Fibroblast of skin of left biceps (primary cell): ENCODE measurements at places on chromosomes 12 and 14.

DNA sequence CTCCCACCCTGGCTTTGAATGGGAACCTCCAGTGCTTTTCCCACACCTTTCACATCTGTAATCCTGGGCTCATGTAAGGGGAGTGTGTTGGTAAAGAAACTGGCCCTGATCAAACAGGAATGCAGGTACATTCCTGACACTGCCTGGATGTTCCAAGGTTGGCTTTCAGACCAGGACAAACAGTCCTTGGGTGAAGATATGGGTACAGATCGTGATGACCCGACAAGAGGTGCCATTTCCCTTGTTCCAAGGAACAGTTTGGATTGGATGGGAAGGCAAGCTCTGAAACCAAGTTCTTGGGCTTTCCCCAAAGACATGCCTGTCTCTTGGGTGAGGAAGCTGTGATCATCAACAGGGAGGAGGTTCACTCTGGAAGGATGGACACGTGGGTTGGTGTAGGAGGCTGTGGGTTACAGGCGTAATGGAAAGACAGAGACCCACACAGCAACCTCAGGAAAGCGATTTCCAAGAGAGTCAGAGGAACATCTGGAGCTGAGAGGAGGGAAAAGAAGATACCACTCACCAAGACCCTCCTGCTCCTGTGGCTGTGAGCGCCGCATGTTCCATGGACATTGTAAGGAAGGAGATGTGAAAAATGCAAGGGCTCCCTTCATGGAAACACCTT is 26.4 kb downstream of the VDR start:
- no peak for DNase-seq

DNA sequence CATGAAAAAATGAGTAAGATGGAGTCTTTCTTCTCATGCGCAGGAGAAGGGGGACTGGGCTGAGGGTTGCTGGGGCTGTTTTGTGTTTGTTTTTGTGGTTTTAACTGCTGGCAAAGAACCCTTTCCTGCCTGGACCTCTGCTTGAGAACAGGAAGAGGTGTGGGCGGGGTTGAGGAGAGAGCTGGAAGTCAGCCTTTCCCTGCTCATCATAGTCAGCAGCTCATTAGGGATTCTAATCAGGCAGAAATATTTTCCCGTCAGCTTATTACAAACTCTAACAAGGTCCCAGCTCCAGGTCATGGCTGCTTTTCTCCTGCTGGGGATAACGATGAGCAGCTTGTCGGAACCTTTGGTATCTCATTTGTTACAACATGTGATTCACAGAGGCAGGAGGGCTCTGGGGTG is 185.0 kb upstream of the NRXN3 start:
- no peak for DNase-seq

GRCh38 chr14:40796168-40796567 is 810.5 kb upstream of the LRFN5 start:
- no peak for DNase-seq

- DNase-seq: no peak
These were observed 186.0 kb upstream of the PLXNC1 start for GRCh38 chr12:93962336-93962735.

GRCh38 chr12:9237286-9237685 is 29.1 kb upstream of the PZP start:
- no peak for DNase-seq

DNA sequence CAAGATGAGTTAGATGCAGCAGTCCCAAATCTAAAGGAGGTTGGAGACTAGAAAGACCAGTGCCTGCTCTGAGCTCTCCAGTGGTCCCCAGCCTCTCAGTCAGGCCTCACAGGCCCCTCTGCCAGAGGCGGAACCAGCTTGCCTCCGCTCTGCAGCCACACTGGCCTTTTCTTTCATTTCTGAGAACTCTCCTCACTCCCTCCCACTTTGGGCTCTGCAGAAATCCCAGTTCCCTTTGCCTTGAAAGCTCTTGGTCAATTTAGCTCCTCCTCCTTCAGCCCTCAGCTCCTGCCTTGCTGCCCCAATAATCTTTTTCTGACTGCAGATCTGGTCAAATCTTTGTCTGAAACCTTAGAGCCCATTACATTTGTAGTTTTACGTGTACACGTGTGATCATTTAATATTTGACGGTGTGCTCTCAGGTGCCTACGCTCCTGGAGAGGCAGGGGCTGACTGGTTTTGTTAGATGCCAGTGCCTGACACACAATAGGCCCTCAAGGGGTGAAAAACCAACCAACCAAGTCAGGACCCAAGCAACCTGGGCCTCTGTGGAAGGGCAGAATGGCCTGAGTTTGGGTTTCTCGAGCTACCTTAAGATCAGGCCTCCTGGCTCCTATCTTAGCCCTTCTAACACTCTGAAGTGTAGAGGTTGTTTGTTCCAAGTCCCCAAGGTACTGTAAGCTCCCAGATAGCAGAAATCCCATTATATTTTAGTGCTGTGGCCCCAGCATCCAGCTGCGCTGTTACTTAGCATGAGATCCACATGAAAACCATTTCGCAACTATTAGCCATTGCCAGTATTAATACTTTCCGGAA is 1.1 kb upstream of the NUDT4 start:
- no peak for DNase-seq

- no peak for DNase-seq
These were observed 9.9 kb downstream of the SLC15A4 start for GRCh38 chr12:128813883-128814282.

GRCh38 chr12:88946372-88946997 is 366.2 kb upstream of the KITLG start:
- peak; percentile 50 for DNase-seq

GRCh38 chr14:61749867-61750266 is 12.4 kb upstream of the SNAPC1 start:
- no peak for DNase-seq

- no peak for DNase-seq
These were observed 68.6 kb downstream of the NUAK1 start for GRCh38 chr12:106070147-106070546.

GRCh38 chr14:74490486-74490885 is 2.6 kb downstream of the NPC2 start:
- no peak for DNase-seq

- DNase-seq: no peak
These were observed 830.1 kb upstream of the MGAT4C start for GRCh38 chr12:87086118-87086891.

DNA sequence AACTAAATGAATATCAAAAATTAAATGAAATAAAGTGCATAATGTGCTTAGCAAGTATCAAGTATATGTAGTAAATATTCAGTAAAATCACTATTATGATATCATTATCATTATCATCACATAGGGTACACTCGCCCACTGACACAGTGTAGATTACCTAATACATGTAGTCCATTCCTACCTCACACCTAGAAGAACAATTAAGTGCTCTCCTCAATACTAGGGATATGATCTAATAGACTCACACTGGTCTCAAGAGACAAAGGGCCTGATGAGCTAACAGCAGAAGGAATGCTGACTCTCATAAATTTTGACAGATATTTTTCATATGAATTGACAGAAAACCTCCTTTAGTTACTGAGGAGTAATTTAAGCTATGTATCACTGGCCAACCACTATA is 29.1 kb downstream of the FSCB start:
- DNase-seq: no peak

GRCh38 chr12:62919838-62920237 is 15.1 kb downstream of the PPM1H start:
- no peak for DNase-seq

DNA sequence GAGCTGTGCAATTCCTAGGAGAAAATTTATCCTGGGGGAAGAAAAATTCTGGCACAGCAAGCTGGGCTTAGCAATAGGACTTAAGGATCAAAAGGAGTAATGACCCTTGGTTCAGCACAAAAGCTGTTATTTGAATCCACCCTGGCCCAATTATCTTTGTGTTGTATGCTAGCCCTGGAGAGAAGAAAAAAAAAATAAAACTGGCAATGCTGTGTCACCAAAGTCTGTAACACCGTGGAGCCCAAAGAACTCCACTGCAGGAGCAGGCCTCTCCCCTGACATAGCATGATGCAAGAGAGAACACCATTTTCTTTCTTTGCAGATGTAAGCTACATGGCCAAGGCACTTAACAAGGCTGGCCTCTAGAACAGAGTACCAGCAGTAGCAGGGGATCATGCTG is 63.0 kb upstream of the ARHGAP5 start:
- DNase-seq: no peak

DNA sequence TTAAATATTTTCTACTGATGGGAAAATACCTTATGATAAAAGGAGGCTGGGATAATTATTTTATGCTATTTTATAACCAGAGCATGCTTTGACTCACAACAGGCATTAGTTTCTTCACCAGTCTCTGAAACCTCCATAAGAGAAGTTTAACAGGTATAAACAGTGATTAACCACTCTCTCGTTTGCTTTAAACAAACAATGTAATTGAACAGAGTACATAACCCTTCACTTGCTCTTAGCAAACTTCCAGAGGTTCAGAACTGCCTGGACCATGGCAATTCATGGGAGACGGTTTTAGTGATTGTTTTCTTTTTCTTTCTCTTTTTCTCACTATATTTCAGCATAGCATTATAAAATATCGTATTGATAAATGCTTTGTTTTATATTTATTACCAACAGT is 35.3 kb downstream of the CFAP251 start:
- DNase-seq: no peak

- DNase-seq: no peak
These were observed 60.8 kb downstream of the SAMD4A start for GRCh38 chr14:54627540-54628363.

- peak; percentile 54 for DNase-seq
These were observed 32.7 kb upstream of the FBLN5 start for GRCh38 chr14:91980157-91980556.

- DNase-seq: no peak
These were observed 738.5 kb downstream of the SLC6A15 start for GRCh38 chr12:84174115-84174514.

DNA sequence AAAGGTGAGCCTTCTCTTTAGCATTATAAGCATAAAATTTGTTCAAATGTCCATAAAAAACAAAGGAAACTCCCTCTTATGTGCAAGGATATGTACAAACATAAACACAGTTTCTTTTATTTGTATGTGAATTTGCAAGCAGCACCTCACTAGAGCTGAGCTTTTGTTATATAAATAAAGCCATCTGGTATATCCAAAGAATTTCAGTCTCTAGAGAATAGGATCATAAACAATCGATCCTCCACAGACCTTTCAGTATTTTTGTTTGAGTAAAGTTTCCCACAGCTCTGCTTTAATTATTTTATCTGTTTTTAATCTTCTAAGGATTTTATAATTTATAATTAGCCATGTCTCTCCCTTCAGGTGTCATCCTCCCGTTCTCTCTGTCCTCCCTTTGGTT is 89.2 kb downstream of the OTOGL start:
- DNase-seq: no peak

DNA sequence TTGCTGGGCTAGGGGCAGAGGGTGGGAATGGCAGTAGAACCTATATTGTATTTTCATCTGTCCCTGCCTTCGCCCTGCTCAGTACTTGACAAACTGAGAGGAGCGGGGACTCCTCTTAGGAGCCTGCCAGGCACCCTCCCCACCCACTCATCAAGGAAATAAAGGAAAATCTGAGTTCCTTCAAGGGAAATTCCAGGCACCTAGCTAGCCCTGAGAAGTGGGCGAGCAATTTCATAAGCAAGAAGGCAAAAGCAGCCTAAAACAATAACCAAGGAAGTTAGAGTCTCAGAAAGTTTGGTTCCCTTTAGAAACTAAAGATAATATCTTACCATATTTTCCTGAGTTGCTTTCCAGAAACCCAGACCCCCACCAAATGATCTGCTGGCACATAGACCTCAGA is 10.6 kb upstream of the PLEKHD1 start:
- no peak for DNase-seq

- DNase-seq: no peak
These were observed 377 bp upstream of the BCL7A start for GRCh38 chr12:122021193-122021821.

DNA sequence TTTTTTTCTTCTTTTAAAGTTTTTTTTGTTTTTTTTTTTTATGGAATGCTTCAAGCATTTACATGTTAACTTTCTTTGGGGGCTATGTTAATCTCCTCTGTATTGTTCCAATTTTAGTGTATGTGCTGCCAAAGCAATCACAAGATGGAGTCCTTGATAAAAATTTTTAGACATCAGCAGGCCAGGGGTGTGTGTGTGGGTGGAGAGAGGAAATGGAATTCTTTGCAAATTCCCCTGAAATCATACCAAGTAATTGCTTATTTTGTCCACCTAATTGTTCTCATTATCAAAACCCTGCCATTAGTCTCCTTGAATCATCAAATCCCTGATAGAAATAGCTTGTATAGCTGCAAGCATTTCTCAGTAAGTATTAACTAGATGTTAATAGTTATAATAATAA is 21.7 kb downstream of the RNF212B start:
- DNase-seq: no peak

- no peak for DNase-seq
These were observed 457 bp downstream of the SOCS2 start for GRCh38 chr12:93572712-93573551.

GRCh38 chr14:103385929-103386712 is 906 bp downstream of the MARK3 start:
- no peak for DNase-seq

DNA sequence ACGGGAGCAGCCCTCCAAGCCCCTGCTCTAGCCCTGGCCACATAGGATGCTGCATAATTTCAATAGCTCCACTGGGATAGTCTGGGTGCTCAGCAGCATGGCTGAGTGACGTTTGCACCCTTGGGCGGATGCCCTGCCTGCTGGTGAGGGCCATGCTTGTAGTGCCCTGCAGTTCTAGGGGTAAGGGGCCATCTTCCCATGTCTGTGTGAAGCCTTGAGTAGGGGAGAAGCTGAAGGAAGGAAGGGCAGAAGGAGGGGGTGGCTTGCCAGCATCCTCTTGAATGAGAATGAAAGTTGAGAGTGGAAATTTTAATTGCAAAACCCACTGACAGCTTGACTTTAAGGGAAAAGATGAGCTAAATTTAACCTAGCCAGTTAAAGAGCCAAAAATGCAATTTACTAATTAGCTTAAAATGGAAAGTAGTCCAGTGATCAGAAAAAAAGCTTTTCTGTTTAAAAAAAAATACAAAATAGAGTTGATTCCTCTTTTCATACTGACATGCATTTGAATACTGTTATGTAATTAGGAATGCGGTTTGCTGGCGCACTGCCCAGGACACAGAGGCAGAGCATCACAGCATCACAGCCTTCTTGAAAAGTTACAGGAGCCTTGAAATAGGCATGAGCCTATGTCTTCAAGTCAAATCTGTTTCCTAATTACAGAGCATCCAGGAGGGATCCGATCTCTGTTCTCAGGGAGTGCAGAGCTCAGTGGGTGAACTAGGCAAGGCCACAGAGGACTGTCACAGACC is 18.5 kb upstream of the EML1 start:
- DNase-seq: no peak

- DNase-seq: peak; percentile 28
These were observed 1013.6 kb downstream of the FLRT2 start for GRCh38 chr14:86543521-86543920.

DNA sequence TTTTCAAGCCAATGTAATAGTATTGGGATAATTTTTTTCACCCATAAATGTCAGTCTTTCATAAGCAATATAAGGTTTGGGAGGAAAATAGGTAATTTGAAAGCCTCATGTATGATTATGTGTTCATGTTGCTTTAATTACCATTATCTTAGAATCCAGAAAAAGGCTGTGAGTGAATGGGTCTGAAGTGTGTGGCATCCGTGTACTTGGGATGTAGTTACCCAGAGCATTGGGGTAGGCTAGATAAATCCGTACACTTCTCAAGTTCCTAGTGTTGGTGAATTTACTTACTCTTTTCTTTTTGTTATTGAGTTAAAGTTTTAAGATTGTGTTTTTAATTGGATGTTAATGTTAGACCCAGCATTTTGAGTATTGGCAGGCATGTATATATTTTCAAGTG is 104.4 kb downstream of the FGD4 start:
- no peak for DNase-seq
